Occipital lobe (tissue), 3 donors: ENCODE measurements at places on chromosomes 1 and 21. TPM values are rescaled to one million over a fixed set of nuclear protein-coding genes. Genes with fewer than 3 reads are reported as not detected.

The PCP4 gene
- total RNA-seq: 1.6 TPM

The ANKRD65 gene
- 1.4 TPM for total RNA-seq

The SERTAD4 gene
- 3.6 TPM for total RNA-seq

The IL12RB2 gene
- total RNA-seq: 12.2 TPM

The SPRR3 gene
- total RNA-seq: 1.6 TPM

The REG4 gene
- total RNA-seq: not detected

The SPOCD1 gene
- not detected for total RNA-seq
